CD4-positive, alpha-beta memory T cell (primary cell): ENCODE measurements at places on chromosomes 1 and 21. TPM values are rescaled to one million over a fixed set of nuclear protein-coding genes. Genes with fewer than 3 reads are reported as not detected.

The LYPD8 gene
- not detected for total RNA-seq

DNA sequence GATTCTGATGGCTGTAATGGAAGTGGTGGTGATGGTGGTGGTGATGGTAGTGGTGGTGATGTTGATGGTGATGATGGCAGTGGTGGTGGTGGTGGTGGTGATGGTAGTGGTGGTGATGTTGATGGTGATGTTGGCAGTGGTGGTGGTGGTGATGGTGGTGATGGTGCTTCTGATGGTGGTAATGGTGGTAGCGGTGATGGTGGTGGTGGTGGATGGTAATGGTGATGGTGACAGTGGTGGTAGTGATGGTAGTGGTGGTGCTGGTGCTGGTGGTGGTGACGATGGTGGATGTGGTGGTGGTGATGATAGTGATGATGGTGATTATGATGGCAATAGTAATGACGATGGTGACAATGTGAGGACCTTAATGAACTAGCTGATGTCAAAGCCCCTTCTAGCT is 35.6 kb upstream of the LRRC3 start:
- no peak for DNase-seq
- no peak overlapping the region for H3K4me3 ChIP-seq
- H3K4me1 ChIP-seq, result no peaks in the 10 kb centered on the region
- H3K36me3 ChIP-seq, result no peaks in the 10 kb centered on the region

- H3K27ac ChIP-seq, result no peak overlapping the region
- no peaks in the 10 kb centered on the region for H3K27me3 ChIP-seq
- H3K4me3 ChIP-seq, result no peak overlapping the region
- peaks cover 11% of the 10 kb centered on the region for H3K36me3 ChIP-seq
- H3K4me1 ChIP-seq, result peaks cover 21% of the 10 kb centered on the region
- no peak for DNase-seq
Measured at GRCh38 chr1:11056504-11056903, 3.3 kb downstream of the SRM start.

GRCh38 chr1:15153184-15153841 is at the start of gene TMEM51:
Gene TMEM51, plus strand, starts transcription at chr1:15153747. Its CDS starts 61,341 bp downstream, at chr1:15215088.
- no peak for DNase-seq
- H3K27ac ChIP-seq, result no peak within 1 kb of the TSS
- H3K27me3 ChIP-seq, result peaks cover 12% of the 10 kb centered on the region
- H3K36me3 ChIP-seq, result no peaks in the 10 kb centered on the region
- no peak within 1 kb of the TSS for H3K4me3 ChIP-seq
- H3K4me1 ChIP-seq, result peaks cover 24% of the 10 kb centered on the region

- no peaks in the 10 kb centered on the region for H3K27me3 ChIP-seq
- DNase-seq, result no peak
- H3K4me3 ChIP-seq, result no peak overlapping the region
- H3K4me1 ChIP-seq, result peaks cover 11% of the 10 kb centered on the region
- H3K27ac ChIP-seq, result no peak overlapping the region
Measured at GRCh38 chr1:201499795-201500669, 6.9 kb downstream of the CSRP1 start.

The GBP4 gene
- total RNA-seq, result 48.5 TPM

GRCh38 chr1:2778220-2778592 is 23.3 kb downstream of the TTC34 start:
- no peak overlapping the region for H3K27ac ChIP-seq
- no peaks in the 10 kb centered on the region for H3K27me3 ChIP-seq
- no peaks in the 10 kb centered on the region for H3K36me3 ChIP-seq
- DNase-seq, result no peak
- H3K4me3 ChIP-seq, result no peak overlapping the region

DNA sequence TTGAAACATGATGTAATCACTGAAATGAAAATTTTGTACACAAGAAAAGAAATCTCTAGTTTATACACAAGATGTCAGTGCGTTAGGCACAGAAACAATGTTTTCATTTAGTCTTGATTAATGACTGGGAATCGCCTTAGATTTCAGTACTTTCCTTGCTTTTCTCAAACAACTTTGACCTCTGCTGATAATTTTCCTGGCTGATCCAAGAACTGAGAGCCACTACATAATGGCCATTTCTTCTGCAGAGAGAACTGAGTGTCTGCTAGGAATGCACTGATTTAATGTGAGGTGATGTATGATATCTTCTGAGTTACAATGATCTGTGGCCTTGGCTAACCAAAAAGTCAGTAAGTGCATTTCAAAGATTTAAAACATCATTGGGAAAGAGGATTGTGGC is 308.1 kb downstream of the CTH start:
- no peaks in the 10 kb centered on the region for H3K36me3 ChIP-seq
- H3K4me1 ChIP-seq, result no peaks in the 10 kb centered on the region
- DNase-seq, result no peak
- no peak overlapping the region for H3K27ac ChIP-seq

DNA sequence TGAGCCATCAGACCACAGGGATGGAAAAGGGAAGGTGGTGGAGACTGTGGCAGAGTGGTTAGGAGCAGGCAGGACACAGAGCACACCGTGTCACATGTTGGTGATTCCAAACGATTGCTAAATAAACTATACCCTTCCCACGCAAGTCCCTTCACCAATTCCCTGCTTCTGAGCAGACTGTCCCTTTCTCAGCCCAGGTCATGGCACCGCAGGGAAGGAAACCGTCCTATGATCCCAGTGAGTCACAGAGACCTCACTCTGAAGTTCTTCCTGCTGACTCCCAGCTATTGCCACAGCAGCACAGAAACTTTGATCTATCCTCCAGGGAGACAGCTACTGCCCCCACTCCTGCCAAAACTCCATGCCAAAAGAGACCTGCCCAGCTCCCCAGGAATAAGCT is 19.2 kb downstream of the RIMS3 start:
- no peaks in the 10 kb centered on the region for H3K27me3 ChIP-seq
- H3K27ac ChIP-seq, result no peak overlapping the region
- DNase-seq, result no peak
- H3K4me1 ChIP-seq, result no peaks in the 10 kb centered on the region
- H3K36me3 ChIP-seq, result no peaks in the 10 kb centered on the region
- H3K4me3 ChIP-seq, result no peak overlapping the region

- H3K4me1 ChIP-seq, result peaks cover 8% of the 10 kb centered on the region
- peak overlapping the region; percentile 40 for H3K27ac ChIP-seq
- H3K4me3 ChIP-seq, result peak overlapping the region; percentile 71
- H3K27me3 ChIP-seq, result no peaks in the 10 kb centered on the region
- DNase-seq, result peak; percentile 70
Measured at GRCh38 chr1:234326497-234327366, 46.5 kb upstream of the COA6 start.

DNA sequence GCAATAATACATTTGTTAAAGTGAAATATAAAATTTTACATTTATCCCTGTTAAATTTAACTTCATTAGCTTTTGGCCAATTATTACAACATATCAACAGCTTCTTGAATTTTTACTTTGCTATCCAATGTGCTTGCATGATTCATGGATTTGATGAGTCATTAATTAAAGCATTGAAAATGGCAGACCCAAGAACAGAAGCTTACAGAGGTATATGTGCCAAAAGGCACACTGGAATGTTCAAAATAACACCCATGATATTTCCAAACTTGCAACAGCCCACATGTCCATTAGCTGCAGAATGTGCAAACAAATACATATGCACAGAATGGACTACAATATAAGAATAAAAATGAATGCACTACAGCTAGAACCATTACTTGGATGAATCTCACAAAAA is 76.4 kb upstream of the MAN1A2 start:
- no peaks in the 10 kb centered on the region for H3K4me1 ChIP-seq
- H3K27me3 ChIP-seq, result no peaks in the 10 kb centered on the region
- H3K27ac ChIP-seq, result no peak overlapping the region
- no peak overlapping the region for H3K4me3 ChIP-seq
- H3K36me3 ChIP-seq, result no peaks in the 10 kb centered on the region

DNA sequence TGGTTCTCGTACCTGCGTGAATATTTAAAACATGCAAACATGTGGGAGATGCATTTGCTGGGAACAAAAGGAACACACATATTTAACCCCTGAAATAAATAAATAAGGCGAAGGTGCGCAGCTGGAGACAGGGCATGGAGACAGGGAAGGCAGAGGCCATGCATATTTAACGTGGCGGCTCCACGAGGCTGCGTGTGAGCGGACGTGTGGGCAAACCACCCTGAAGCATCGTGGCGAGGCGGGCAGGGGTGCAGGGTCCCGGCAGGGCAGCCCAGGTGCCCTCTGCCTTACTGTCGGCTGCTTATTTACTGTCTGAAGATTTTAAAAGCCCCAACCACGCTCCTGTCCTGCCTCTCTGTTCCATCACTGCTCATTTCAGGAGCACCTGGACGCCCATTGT is 104.0 kb upstream of the ACTRT2 start:
- no peaks in the 10 kb centered on the region for H3K27me3 ChIP-seq
- no peak overlapping the region for H3K27ac ChIP-seq
- H3K4me1 ChIP-seq, result no peaks in the 10 kb centered on the region
- no peak for DNase-seq

DNA sequence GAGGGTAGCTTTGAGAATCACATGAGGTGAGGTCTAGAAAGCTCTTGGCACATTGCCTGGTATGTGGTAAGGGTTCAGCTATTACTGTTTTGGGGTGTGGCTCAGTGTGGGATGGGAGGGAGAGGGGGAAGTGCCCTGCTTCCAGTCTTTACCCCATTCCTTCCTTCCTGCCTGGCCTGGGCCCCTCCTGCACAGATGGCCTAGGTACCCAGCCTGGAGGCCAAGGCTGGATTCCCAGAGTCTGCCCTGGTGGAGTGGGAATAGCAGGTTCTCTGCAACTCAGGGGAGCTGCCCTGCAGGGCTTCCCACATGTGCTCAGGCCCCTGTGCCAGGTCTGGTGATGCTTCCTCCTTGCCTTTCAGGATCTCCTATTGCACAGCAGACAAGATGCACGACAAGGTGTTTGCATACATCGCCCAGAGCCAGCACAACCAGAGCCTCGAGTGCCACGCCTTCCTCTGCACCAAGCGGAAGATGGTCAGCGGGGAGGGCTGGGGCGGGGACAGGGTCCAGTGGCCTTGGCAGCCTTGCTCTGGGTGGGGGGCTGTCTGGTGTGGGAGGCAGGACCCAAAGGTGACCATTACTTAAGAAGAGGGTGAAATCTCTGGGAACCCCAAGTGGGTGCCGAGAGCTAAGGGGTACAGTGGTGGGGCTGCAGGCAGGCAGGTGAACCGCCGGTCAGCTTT is 13.5 kb downstream of the LDLRAP1 start:
- peaks cover 100% of the 10 kb centered on the region for H3K4me1 ChIP-seq
- peak; percentile 63 for DNase-seq
- peak overlapping the region; percentile 45 for H3K27ac ChIP-seq
- no peaks in the 10 kb centered on the region for H3K27me3 ChIP-seq
- H3K36me3 ChIP-seq, result peaks cover 33% of the 10 kb centered on the region

- no peaks in the 10 kb centered on the region for H3K4me1 ChIP-seq
- H3K27ac ChIP-seq, result no peak overlapping the region
- H3K4me3 ChIP-seq, result no peak overlapping the region
- no peaks in the 10 kb centered on the region for H3K36me3 ChIP-seq
- H3K27me3 ChIP-seq, result no peaks in the 10 kb centered on the region
Measured at GRCh38 chr1:201253906-201254624, 29.2 kb upstream of the PKP1 start.

The ATPAF1 gene
- total RNA-seq, result 32.9 TPM

DNA sequence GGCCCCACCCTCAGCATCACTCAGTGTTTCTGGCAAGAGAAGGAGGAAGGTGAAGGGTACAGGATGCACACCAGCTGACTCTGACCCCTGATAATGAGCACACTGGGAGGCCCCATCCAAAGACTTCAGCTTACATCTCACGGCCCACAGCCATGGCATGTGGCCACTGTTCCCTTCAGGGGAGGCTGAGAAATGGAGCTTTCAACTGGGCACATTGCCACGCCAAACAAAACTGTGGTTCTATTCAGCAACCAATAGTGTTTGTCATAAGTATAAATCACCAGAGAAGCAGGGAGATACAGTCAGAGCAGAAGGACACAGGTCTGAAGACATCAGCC is 12.7 kb upstream of the TRAF3IP3 start:
- peaks cover 25% of the 10 kb centered on the region for H3K4me1 ChIP-seq
- H3K36me3 ChIP-seq, result no peaks in the 10 kb centered on the region
- no peak for DNase-seq
- no peaks in the 10 kb centered on the region for H3K27me3 ChIP-seq
- no peak overlapping the region for H3K27ac ChIP-seq
- H3K4me3 ChIP-seq, result no peak overlapping the region

- H3K27ac ChIP-seq, result no peak overlapping the region
- no peak for DNase-seq
- H3K27me3 ChIP-seq, result no peaks in the 10 kb centered on the region
- H3K36me3 ChIP-seq, result no peaks in the 10 kb centered on the region
- no peak overlapping the region for H3K4me3 ChIP-seq
Measured at GRCh38 chr1:178802873-178803272, 68.0 kb downstream of the ANGPTL1 start.

- peaks cover 19% of the 10 kb centered on the region for H3K27me3 ChIP-seq
- H3K4me3 ChIP-seq, result no peak overlapping the region
- H3K36me3 ChIP-seq, result no peaks in the 10 kb centered on the region
- no peak for DNase-seq
Measured at GRCh38 chr1:207453710-207454045, 450 bp upstream of the CR2 start.

DNA sequence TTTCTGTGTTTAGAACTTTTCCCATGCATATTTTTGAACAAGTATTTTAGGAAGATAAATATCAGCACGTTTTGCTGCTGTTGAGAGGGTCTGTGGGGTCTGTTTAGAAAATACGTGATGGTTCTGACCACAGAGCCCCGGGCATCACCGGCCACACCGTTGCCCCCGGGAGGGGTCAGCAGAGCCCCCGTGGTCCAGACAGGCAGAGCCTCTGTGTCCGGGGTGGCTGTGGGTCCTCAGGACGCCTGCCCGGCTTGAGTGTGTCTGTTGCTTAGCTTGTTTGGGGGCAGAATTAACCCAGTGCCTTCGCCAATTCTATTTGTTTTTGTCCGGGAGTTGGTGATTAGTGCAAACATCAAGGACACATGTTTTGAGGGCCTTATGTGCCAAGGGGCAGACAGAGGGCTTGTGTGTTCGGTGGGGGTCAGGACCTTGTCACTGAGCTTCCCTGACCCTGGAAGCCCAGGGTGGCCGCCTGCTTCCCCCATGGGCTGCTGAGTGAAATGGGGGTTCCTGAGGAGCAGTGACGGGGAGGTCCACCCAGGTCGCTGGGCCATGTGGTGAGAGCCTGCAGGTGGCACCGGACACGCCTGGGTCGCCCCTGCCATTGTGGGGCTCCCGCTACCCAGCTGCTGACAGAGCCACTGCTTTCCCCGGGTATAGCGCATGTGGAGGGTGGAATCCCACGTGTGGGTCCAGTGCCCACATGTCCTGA is 122.2 kb downstream of the SIK1 start:
- no peaks in the 10 kb centered on the region for H3K36me3 ChIP-seq
- H3K27ac ChIP-seq, result no peak overlapping the region
- H3K4me1 ChIP-seq, result no peaks in the 10 kb centered on the region
- peaks cover 4% of the 10 kb centered on the region for H3K27me3 ChIP-seq
- no peak overlapping the region for H3K4me3 ChIP-seq

- no peak overlapping the region for H3K27ac ChIP-seq
- DNase-seq, result no peak
- no peaks in the 10 kb centered on the region for H3K27me3 ChIP-seq
- H3K4me3 ChIP-seq, result no peak overlapping the region
Measured at GRCh38 chr1:6118415-6118814, 61.7 kb downstream of the CHD5 start.

The TTC34 gene
- 4.8 TPM for total RNA-seq
